ENCODE measurements at places on chromosomes 7 and 10. TPM values are rescaled to one million over a fixed set of nuclear protein-coding genes. Genes with fewer than 3 reads are reported as not detected.

Gene MACROH2A2
- total RNA-seq, result 7.9 TPM

Gene SHTN1
- 1.2 TPM for total RNA-seq

Gene TMEM236
- total RNA-seq, result 0.06 TPM

Gene MNX1
- total RNA-seq, result not detected

Gene DPP6
- not detected for total RNA-seq

Gene CHST3
- 46.1 TPM for total RNA-seq

Gene OGDHL
- 0.26 TPM for total RNA-seq

Gene MORN4
- total RNA-seq, result 10.4 TPM

All from aortic smooth muscle cell (primary cell).